ENCODE measurements at places on chromosomes 7 and 10.

- DNase-seq: no peak
Observed at GRCh38 chr7:90743626-90744025, 147.5 kb downstream of the CDK14 start.

DNA sequence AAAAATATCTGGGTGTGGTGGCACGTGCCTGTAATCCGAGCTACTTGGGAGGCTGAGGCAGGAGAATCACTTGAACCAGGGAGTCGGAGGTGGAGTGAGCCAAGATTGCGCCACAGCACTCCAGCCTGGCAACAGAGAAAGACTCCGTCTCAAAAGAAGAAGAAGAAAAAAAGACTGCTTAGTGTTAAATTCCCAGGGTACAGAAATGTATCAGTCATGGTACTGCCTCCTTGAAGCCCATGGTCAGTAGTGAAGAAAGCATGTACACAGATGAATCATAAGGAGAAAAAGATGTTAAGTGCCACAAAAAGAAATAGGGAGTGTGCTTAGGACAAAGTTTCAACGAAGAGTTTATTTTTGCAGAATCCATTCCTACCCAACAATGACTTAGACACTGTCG, 62.5 kb upstream of the KMT2E start:
- DNase-seq: no peak

DNA sequence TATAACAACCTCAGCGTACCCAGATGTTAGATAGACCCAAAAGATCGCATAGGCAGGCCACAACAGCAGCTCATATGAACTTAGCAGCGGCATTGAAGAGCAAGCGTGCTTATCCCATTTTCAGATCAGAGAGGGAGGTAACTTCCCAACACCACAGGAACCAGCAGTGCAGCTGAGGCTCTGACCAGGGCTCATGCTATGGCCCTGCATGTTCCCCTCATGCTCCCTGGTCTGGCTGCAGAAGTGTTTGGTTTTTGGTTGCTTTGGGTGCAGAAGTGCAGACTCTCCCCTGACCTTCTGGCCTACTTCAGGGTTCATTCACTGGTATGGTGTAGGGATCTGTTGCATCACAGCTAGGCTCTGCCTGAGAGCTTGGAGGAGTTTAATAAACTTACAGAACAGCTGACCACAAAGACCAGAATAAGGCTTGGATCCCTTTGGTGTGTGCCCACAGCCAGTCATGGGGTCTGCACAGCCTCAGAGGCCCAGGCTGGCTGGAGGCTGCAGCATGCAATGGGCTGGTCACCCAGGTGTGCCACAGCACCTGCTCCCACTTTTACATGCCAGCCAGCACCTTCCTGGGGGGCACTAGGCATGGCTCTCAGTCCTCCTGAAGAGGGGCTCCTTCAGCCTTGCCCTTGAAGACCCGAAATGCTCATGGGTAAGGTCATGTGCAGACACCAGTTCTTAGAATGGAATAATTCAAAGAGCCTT, 9.1 kb upstream of the CXCL12 start:
- no peak for DNase-seq

GRCh38 chr10:119428789-119429188, 113.7 kb downstream of the RGS10 start:
- DNase-seq: no peak

- DNase-seq: peak; percentile 70
Observed at GRCh38 chr7:45021604-45022296, 21.7 kb downstream of the CCM2 start.

DNA sequence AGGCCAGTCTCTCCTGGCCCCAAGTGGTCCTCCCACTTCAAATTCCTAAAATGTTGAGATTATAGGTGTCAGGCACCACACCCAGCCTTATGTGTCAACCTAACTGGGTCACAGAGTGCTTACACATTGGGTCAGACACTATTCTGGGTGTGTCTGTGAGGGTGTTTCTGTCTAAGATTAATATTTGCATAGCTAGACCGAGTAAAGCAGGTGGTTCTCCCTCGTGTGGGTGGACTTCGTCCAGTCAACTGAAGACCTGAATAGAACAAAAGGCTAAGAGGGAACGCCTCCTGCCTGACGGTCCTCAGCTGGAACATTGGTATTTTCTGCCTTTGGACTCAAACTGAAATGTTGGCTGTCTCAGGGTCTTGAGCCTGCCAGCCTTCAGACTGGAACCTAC, 11.5 kb downstream of the PPIF start:
- no peak for DNase-seq
